ENCODE measurements at places on chromosomes 4 and X.

DNA sequence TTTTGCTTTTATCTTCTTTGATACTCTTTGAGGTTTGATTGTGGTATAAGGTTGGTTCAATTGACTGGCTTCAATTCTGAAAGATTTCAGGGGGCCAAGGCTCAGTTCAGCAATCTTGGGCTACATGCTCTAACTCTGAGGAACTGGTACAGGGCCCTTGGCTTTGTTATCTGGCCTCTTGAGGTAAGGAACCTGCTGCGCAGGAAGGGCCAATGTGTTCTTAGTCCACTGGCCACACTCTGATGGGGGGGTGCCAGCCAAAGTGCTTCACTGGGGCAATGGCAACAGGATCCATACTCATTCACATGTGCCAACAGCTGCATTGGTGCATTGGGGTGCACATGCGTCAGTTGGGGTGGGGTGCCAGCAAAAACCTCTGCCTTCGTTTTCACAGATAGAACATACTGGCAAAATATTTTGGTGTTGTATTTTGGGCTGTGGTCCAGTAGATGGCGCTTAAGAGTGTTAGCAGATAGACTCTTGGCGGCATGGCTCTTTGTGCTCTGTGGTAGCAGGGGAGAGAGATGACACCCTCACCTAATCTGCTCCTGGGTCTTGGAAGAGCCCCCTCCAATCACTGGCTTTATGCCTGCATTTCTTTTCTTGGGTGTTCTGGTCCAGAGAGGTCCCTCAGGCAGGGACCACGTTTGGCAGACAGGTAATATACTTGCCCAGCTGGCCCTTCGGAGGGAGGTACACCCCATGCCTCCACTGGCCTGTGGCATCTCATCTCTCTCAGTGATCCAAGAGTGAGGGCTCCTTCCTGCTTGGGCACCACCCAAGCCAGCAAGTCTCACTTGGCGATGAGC is 42.9 kb downstream of the NDST3 start:
- DNase-seq = peak; percentile 32

- no peak for DNase-seq
Observed at GRCh38 chrX:54044877-54045338, 635 bp upstream of the PHF8 start.

DNA sequence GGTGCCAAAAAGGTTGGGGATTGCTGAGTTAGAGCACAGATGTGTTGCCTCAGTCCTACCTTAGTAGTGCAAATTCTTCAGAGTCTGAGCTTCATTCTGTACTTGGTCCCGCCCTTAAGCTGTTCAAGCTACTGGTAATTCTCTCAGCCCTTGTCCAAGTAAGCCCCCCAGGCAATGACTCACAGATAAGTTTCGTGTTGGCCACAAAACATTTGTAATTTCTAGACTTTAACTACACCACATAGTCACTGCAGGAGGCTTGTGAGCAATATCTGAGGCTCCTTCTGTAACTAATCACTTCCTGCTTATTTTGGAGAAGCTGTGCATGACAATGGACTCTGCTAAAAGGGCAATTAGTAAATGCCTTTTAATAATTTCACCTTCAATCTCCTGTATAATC is 1420.5 kb downstream of the PCDH7 start:
- peak; percentile 42 for DNase-seq

GRCh38 chr4:80072228-80072743 is 743 bp downstream of the ANTXR2 start:
- no peak for DNase-seq

- DNase-seq = no peak
Observed at GRCh38 chrX:136710325-136710951, 62.5 kb downstream of the CD40LG start.

DNA sequence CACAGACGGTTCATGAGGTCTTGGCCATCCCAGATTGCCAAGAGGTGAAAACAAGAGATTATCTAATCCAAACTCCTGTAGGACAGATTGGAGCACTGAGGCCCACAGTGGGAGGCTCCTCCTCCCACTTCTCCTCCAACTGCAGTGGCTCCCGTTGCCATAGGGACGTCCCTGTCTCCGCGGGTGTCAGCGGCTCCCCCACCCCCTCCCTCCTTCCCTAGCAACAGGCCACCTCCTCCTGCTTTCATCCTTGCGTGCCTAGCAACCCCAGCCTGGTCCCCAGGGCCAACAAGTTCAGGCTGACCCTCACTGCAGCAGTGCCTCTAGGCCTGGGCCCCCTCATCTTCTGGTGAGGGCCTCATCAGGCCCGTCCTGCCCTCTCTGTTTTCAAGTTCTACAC is 6.8 kb upstream of the IQSEC2 start:
- DNase-seq = no peak

DNA sequence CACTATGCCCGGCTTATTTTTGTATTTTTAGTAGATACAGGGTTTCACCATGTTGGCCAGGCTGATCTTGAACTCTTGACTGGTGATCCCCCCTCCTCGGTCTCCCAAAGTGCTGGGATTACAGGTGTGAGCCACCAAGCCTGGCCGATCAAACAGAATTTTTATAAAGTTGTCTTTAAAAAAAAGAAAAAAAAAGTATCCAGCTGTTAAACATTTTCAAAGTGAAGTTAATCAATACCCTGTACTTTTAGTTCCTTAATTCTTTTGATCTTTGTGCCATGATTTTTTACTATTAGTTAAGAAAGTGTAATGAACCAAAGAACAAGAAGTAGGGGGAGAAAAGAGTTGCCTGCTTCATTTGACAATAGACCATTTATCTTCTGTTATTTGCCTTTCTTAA is 24.3 kb downstream of the SMAD1 start:
- DNase-seq = no peak

DNA sequence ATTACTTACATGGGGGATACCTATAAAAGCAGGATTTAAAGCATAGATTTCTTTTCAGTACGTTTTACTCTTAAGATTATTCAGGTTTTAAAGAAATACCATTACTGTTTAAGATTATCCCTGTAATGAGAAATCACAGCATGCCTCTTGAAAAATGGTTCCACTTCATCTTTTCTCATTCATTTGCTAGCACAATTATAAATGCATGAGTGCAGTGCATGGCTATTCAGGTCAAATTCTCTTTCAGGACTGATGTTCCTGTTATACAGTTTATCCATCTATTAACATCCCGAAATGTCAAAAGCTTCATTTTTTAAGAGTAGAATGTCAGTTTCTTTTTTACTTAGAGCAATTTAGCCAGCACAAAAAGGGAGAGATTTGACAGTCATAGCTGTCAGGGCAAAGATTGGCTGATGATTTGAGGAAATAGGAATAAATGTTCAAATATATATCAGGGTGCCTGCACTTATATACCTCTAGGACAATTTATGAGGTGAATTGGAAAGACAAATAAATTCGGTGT is 135.2 kb downstream of the ADGRL3 start:
- DNase-seq = no peak

DNA sequence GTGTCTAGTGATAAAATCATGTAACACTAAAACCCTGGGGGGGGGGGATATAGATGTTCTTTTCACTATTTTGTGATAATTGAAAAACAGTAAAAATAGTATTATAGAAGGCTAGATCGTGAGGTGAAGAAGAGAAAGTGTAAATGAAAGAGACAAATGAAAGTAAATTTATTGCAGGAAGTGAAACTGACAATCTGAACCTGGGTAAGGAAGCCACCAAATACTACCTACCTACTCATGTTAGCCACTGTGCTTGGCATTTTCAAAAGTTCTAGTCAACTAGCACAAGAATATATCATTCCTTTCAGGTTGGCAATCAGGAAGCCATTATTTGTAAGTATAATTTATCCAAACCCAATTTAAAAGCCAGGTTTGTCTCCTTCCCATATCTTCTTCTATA is 1366.1 kb downstream of the FAM133A start:
- DNase-seq = no peak

DNA sequence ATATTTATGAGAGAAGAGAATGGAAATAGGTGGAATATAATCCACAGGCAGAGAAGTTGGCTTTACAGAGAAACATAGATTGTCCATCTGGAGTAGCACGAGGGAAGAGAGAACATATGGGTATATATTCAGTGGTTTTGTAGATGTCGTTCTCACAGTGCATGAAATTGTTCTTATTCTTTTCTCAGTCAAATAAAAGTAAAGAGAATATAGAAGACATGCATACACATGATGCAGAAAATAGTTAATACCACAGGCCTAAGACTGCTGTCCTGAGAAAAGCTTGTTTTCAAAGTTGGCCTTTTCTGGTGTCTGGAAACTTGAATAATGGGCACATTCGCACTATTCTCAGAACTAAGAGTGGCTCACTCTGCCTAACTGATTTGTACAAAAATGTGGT is 378.1 kb downstream of the GABRG1 start:
- no peak for DNase-seq

Data from AG08395 (cell line).